ENCODE measurements at places on chromosomes 13 and 19.

GRCh38 chr13:101511161-101511560 is 58.7 kb downstream of the ITGBL1 start:
- no peak for DNase-seq

DNA sequence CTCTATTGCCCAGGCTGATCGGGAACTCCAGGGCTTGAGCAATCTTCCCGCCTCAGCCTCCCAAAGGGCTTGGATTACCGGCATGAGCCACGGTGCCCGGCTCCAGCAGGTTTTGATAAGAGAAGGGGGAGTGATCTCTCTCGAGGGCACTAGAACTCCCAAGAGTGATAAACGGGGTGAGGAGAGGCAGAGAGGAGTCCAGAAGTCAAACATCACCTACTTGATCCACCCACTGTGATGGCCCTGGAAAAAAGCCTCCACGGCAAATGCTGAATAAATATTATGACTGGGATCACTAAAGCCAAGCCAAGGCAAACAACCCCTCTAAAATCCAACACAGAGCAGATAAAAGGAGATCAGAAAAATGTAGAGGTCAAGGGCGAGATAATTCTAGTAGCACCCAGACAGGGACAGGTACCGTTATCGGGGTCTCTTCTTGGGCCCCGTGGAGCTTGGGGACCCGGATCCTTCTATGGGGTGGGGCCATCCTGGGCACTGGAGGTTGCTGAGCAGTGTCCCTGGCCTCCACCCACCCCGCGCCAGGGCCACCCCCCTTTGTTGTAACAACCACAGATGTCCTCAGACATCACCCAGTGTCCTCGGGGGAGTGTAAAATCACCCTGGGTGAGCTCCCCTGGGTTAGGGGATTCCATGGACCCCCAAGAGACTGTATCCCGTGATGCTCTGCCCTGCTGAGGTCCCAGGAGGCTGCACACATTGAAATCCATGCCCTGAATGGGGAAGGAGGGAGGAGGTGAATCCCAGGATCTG is 3.7 kb upstream of the CREB3L3 start:
- no peak for DNase-seq

GRCh38 chr13:44692173-44692713 is 116.1 kb upstream of the TSC22D1 start:
- no peak for DNase-seq

DNA sequence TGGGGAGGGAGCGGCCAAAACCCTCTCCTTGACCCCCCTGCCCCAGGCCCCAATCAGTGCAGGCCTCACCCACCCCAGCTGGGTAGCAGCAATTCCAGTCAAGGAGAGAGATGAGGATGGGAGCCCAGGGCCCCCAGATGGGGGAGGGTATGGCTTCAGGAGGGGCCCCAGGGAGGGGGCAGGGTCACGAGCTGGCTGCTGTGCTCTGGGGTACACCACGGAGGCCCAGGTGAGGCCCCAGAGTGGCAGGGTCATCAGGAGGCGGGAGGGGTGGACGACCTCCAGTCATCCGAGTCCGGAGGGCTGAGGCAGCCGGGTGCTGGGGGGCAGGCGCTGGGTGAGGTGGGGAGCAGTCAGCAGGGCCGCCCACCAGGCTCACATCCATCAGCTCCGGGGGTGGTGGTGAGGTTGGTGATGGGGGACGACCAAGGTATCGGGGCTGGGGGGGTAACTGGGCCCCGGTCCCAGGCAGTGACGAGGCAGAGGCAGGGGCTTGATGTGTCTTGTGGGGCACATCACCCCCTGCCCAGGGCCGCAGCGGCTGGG is 8.4 kb downstream of the DYRK1B start:
- no peak for DNase-seq

DNA sequence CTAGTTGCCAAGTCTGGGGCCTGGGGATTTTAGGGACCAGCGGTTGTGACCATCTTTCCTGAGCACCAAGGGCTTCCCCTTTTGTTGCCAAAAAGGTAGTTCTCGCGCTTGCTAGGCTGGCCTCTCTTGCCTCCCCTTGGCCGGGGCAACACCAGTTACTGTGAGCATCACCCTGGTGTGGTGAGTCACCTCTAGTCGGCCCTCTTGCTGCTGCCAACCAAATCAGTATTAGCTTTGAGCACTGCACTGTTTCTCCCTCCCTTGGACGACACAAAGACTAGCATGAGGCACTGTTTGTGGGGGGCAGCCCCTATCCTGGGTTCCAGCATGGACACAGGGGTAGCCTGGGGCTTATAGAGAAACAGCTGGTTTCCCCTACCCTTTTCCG is 6.9 kb downstream of the SYDE1 start:
- DNase-seq = peak; percentile 54

- DNase-seq = no peak
Measured at GRCh38 chr19:30558793-30559192, 186.6 kb downstream of the ZNF536 start.

GRCh38 chr13:113851826-113852535 is 11.9 kb downstream of the GAS6 start:
- DNase-seq = no peak

DNA sequence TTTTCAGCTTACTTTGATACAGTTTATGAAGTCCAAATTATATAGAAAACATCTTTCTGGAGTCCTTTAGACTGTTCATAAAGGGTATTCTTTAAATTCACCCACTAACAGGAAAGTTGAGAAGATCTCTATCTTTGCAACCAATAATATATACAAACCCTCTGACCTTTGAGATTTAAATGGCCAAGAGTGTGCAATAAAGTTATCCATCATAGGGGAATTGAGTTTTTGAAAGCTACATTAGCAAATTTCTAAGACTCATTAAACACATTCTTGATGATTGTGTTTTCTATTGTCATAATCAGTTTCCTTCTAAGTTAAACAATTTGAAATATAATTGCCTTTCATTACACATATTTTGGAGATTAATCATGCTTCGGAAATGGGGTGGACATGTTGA is 15.9 kb downstream of the FLT1 start:
- DNase-seq = no peak

DNA sequence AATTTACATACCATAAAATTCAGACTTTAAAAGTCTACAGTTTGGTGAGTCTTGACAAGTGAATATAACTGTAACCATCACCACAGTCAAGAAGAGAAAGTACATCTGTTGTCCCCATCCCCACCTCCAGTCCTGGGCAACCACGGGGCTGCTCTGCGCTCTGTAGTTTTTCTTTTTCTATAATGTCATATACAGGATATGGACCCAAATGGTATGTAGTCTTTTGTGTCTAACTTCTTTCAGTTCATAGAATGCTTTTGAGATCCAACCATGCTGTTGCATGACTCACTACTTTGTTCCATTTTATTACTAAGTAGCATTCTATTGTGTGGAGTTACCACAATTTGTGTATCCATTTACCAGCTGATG is 103.9 kb downstream of the DOCK9 start:
- DNase-seq = no peak

- DNase-seq = no peak
Measured at GRCh38 chr13:48264058-48264457, 31.1 kb downstream of the ITM2B start.

DNA sequence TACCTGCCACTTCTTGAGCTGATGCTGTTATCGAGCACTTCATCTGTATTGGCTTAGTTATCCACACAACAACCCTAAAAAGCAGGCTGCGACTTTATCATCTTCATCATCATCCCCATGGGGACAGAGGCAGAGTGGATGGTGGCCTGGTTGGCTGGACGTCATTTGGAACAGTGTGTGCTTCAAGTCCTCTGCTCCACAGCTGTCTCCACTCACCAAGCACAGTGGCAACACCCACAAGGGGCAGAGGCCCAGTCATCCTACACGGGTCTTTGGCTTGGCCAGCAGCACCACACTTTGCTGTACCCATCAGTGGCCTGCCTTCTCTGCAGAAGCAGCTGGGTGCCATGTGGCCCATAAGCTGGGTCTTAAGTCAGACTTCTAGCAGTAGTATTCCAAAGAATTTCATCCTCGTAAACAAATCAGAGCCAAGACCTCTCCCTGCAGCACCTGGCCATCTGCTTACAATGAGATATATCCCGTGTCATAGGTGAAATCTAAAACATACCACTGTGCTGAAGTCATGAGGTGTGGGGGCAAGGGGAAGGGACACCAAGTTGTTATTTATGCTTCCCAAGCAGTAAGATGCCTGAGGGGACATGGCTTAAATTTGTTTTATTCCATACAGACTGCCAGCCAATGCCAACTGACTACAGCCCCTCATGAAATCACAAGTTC is 47.9 kb upstream of the EPHX3 start:
- no peak for DNase-seq

- DNase-seq = peak; percentile 68
Measured at GRCh38 chr13:74774264-74774663, 640.1 kb upstream of the KLF12 start.

DNA sequence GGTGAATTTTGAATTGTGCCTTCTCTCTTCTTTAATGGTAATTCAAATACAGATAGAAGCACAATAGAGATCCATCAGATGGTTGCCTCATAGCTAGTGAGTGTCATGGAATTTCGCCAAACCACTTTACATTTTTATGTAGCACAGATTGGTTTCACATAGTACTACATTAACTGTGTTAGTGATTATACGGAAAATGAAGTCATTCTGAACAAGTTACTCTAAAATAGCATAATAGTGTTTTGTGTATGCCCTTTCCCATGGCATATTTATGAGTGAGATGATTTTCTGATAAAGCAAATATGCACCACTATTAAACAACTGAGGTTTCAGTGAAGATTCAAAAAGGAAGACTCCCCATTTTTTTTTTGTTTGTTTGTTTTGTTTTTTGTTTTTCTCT is 1623.5 kb downstream of the PCDH9 start:
- DNase-seq = peak; percentile 58

DNA sequence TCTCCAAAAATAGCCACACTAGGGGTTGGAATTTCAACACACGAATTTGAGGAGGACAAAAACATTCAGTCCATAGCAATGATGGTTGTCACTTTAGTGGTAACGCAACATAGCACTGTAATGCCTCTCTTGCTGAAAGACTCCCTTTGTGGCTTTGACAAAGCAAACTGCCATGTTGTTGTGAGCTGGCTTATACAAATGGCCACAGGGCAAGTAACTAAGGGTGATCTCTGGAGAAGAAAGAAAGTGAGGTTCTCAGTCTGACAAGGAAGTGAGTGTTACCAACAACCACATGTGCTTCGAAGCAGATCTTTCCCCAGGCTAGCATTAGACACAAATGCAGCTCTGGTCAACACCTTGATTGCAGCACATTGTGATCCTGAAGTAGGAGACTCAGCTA is 79.1 kb upstream of the PCDH17 start:
- no peak for DNase-seq

- peak; percentile 49 for DNase-seq
Measured at GRCh38 chr13:42272115-42272803, at the start of gene AKAP11. TSS of gene AKAP11 (plus strand) at chr13:42272152. CDS start at chr13:42286349, 14,197 bp downstream.

DNA sequence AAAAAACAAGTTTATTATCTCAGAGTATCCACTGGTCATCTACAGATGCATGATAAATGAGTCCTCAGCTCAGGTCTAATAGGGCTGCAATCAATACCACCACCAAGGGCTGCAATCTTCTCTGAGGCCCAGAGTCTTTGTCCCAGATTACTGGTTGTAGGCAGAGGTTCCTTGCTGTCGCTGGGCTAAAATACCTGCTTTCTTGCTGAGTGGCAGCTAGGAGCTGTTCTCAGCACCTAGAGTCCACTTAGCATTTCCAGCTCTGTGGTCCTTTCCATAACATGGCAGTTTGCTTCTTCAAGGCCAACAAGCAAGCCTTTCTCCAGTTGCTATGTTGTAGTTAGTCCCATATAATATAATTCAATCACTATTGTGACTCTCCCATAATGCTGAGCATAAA is 351.3 kb downstream of the SLITRK1 start:
- no peak for DNase-seq

DNA sequence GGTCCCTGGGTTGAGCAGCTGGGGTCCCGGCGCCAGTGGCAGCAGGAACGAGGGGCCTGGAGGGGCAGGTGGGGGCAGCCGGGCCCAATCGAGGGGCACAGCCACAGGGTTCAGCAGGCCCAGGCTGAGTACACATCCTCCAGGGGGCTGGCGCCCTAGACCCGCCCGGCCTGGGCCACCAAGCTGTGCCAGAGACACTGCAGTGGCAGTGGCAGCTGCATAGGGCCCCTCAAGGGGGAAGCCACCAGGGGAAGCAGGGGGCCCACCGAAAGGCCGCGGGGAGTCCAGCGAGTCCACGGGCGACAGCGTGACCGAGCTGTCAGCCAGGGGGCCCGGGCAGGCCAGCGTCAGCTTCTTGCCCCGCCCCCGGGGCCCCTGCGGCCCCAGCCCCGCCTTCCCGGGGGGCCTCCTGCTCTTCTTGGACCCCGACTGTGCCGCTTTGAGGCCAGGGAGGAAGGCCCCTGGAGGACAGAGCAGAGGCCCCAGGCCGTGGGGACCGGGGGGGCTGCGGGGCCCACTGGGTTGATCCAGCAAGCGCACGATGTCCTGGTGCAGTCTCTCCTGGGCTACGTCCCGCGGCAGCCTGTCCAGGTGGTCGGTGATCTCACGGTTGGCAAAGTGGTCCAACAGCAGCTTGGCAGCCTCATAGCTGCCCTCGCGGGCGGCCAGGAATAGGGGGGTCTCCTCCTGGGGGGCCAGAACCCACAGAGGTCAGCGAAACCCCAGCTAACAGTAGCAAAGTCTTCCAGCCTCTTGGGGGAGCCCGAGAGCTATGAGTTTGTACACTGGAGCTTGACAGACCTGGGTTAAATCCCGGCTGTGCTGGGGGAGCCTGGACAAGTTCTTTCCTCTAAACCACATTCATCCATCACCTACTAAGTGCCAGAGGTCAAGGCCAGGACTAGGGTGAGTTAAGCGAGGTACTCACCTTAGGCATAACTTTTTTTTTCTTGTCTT is 39.5 kb downstream of the NOTCH3 start:
- DNase-seq = peak; percentile 36

DNA sequence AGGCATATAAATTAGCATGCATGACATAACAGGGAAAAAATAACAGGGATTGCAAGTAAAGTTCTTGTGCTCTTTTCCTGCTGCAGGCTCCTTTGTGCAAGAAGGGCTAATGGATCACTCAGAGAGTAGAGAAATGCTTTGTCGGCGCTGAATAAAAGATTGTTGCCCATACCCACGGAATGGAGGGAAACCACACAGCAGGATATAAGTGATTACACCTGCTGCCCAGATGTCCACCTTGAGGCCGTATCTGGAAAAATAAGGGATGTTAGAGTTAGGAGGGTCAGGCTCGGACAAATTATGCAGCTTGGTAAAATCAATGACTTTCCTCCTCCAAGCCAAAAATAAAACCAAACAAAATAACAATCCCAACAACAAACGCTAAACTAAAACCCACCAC is 322.3 kb downstream of the DCLK1 start:
- DNase-seq = no peak

DNA sequence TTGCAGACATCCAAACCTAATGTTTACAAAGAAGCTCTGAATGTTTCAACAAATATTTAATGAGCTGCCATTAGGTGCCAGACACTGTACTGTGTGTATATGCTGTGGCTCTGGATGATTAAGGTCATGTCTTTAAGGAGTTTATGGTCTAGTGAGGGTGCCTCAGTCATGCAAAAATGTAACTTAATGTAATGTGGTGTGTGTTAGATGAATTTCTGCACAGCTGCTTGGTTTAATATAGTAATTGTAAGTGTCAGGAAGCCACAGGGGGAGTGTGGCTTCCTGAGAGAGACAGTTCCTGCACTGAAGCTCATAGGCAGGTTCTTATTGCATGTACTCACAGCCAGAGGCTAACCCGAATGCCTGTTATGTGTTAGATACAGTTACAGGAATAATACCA is 43.3 kb downstream of the SPATA13 start:
- DNase-seq = no peak

GRCh38 chr19:15247107-15248014 is 15.1 kb upstream of the EPHX3 start:
- no peak for DNase-seq
